ENCODE measurements at places on chromosomes 16 and 17.

- no peak for DNase-seq
These were observed 38.7 kb downstream of the PHKB start for GRCh38 chr16:47499700-47500264.

- DNase-seq: no peak
These were observed 66.6 kb downstream of the SIAH1 start for GRCh38 chr16:48318630-48319029.

GRCh38 chr17:64223931-64224629, 39.0 kb downstream of the TEX2 start:
- DNase-seq: no peak

GRCh38 chr17:43986225-43986981, 18.0 kb upstream of the NAGS start:
- DNase-seq: no peak

DNA sequence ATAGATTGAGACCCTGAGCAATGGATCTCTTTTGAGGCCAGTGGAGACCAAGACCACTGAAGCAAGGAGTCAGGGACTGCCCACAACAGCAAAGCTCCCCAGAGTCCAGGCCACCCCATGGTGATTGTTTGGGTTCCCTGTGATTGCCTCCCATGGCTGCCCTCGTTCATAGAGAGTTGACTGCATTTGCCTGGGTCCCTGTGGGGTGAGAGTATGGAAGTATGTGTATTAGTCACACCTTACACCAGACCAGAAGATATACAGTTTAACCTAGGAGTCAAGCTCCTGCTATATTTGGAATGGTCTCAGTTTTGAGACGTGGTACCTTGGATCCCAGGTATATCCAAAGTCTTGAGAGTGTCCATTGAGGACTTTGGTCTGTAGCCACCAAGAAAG, 20.2 kb downstream of the HLF start:
- no peak for DNase-seq

GRCh38 chr16:58962811-58963210, 228.7 kb upstream of the GOT2 start:
- DNase-seq: no peak

DNA sequence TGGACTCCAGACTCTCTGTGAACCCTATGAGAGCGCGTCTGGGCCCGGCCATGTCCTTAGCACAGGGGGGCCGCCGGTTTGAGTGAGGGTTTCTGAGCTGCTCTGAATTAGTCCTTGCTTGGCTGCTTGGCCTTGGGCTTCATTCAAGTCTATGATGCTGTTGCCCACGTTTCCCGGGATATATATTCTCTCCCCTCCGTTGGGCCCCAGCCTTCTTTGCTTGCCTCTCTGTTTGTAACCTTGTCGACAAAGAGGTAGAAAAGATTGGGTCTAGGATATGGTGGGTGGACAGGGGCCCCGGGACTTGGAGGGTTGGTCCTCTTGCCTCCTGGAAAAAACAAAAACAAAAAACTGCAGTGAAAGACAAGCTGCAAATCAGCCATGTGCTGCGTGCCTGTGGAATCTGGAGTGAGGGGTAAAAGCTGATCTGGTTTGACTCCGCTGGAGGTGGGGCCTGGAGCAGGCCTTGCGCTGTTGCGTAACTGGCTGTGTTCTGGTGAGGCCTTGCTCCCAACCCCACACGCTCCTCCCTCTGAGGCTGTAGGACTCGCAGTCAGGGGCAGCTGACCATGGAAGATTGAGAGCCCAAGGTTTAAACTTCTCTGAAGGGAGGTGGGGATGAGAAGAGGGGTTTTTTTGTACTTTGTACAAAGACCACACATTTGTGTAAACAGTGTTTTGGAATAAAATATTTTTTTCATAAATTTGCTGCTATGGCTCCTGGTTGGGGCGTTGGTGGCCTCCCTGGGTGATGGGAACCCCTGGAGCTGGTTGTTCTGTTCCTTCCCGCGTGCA, 23.1 kb downstream of the STAT5A start:
- no peak for DNase-seq

- DNase-seq: no peak
These were observed 19.9 kb downstream of the TEX14 start for GRCh38 chr17:58671969-58672368.

DNA sequence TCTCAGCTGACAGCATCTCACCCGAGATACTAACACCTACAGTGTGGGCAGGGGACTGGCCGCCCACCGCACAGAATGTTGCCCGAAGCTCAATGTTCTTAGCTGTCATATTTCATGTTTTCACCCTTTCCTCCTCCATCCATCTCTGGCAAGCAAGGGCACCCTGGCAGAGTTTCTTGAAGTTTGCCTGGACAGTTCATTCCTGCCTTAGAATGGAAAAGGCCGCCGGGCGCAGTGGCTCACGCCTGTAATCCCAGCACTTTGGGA, 37.6 kb upstream of the TEX2 start:
- DNase-seq: no peak

DNA sequence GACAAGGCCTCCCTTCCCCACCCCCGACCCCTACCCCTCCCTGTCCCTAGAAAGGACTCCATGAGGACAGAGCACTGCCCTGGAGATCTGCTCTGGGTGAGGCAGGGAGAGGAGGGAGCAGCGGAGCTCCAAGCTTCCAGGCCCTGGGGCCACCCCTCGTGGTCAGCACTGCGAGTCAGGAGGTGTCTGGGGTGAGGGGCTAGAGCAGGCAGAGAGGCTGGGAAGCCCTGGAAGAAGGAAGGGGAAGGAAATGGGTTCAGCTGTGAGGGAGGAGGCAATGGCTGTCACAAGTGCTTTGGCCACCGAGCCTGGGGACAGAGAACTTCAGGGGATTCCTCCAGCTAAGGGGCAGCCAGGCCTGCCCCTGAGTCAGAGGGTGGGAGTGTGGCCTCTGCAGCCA, 28.2 kb upstream of the DNAI2 start:
- DNase-seq: no peak

- DNase-seq: no peak
These were observed 6.7 kb downstream of the NEK8 start for GRCh38 chr17:28735242-28735722.

- no peak for DNase-seq
These were observed 22.1 kb downstream of the IRF8 start for GRCh38 chr16:85921026-85921425.

- no peak for DNase-seq
These were observed 62.3 kb downstream of the TMEM100 start for GRCh38 chr17:55660178-55660886.

DNA sequence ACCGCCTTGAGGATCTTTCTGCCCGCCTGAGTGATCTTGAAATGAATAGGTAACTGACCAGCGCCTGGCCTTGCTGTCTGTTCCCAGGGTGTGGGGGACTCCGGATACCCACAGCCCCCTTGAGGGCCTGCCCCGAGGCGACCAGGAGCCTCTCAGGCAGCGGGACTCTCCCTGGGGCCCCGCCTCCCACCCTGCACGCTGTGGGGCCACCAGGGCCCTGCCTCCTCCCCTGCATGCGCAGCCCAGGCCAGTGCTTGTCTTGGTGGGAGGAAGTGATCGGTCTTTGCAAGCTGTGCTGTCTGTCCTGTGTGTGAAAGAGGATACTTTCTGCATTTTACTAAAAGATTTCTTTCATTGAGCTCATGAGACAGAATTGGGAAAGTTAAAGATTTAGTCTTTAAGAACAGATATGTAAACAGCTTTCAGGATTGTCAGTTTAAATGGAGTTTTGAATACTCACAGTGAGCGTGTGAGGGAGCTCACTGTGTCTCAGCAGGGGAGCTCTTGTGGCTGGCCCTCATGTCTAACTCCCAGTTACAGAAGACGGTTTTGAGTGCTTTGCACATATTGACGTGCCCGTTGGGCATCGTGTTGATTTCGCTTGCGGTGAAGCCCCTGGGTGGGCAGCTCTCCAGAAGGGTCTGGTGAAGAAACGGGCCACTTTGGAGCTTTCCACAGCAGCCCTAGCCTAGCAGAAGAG, 36.1 kb upstream of the CAPN15 start:
- DNase-seq: no peak

- DNase-seq: no peak
These were observed 86.2 kb upstream of the CBX4 start for GRCh38 chr17:79925242-79925957.

DNA sequence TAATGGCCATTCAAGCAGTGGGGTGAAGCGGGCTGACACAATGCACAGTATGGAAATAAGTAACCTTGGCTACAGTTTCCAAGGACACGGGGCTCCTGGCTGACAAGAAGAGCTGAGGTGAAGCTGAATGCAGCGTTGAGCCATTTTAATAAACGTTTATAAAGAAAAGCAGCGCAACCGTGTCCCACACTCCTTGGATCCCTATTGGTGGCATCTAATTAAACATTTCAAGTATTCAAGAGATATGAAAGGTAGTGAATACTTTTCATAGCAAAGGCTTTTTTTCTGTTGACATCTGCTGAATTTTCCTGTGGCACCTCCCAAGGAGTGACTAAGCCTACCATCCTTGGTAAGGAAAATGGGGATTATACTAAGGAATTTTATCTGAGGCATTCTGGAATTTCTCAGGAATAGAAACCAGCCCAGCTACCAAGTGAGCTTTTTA, 26.5 kb downstream of the DUSP14 start:
- no peak for DNase-seq

DNA sequence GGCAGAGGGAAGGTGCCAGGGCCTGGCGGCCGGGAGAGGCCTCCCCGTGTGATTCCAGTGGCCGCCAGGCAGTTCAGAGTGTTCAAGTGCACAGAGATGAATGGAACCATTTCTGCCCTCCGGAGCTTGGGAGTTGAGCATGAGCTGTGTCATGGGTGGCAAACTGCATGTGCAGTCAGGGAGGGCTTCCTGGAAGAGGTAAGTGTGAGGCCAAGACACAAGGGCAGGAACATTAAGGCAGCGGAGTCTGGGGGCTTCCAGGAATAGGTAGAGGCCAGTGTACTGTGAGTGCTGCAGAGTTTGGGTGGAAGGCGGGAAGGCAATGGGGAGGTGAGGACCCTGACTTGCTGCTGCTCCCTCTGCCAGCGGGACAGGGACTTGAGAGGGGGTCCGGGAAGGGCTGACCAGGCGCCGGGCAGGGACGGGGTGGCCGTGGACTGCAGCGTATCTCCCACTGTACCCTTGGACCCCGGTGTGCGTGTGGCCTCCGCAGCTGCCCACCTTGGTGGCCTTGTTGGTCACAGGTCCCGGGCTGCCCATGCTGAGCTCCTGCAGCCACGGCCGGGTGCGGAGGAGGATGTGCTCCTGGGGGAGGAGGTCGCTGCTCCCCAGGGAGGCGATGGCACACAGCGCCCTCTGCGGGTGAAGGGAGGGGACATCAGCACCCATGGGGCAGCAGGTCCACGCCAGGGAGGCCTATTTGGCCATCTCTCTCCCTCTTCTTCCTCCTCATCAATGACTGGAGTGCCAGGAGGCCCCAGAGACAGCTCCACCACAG, 7.5 kb upstream of the CEP131 start:
- no peak for DNase-seq

GRCh38 chr17:66551839-66552238, 249.4 kb downstream of the PRKCA start:
- no peak for DNase-seq

GRCh38 chr17:48732688-48733629, 4.4 kb upstream of the HOXB13 start:
- no peak for DNase-seq

DNA sequence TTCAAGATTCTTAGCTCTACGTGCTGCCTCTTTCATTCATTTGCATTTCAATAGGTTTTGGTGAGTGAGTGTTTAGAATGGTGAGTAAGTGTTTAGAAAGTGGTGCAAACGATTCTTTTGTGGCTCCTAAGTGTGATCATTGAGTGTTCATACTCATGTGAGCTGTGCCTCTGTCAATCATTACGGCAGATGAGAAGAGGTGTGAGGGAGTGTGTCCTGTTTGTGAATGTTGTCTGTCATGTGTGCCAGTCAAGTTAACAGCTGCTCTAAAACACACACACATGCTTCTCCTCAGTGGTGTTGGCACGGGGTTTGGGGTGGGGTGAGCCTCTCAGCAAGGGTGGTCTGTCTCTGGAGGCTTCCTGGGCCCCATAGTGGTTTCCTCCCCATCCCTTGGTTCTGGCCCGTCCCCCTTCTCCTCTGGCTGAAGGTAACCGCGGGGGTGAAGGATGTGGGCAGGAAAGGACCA, 11.4 kb downstream of the MYL4 start:
- no peak for DNase-seq

DNA sequence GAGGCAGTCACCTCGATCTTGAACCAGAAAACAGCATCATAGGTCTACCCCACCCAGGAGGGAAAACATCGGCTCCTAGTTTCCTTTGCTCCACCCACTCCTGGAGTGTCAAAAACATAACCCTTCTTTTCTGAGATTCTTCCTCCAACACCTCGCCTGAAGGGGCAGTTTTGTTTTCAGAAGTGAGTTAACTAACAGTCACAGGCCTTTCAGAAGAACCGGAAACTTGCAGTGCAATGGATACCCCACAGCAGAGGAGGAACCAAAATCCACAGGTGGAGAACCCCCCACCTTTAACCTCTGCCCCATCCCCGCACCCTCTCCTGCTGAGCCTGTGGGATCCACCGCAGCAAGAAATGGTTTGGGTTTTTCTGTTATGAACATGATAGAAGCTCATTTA, 7.8 kb upstream of the TEX2 start:
- no peak for DNase-seq

GRCh38 chr17:74330446-74330845, 4.4 kb downstream of the KIF19 start:
- DNase-seq: no peak

DNA sequence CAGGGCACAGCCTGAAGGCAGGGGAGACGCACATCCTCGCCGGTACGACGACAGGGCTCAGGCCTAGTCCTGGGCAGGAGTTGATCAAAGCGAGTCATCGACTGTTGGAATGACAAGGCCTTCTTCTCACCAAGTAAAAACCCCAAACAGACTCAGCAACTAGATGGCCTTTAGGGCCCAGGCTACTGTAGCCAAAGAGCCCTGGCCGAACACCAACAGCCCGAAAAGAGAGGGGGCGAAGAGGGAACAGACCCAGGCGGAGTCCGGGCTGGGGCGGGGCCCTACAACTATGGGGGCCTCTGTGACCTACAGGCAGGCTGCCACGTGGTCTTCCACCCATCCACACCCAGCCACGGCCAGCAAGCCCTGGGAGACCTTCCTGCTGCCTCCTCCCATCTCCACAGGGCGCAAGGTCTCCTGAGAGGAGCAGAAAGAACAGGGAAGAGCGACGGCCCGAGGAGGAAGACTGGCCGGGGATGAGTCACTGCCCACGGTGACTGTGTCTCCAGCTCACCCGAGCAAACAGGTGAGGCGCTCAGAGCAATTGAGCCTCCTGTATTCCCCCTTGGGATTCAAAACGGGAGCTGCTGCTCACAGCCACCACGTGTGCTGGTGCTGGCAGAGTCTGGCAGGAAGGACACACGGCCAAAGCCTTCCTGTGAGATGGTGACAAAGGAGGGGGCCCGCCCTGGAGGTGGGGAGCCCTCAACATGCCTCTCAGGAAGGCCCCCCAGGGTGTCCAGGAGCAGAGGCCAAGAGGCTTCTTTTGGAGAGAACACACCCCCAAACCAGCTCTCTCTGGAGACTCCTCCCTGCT, 17.7 kb downstream of the SLC16A3 start:
- no peak for DNase-seq

Data from activated T-cell treated with anti-CD3 and anti-CD28 coated beads for 24 hours (primary cell).